NCI-H2081 treated with DMSO at 0.1 percent for 48 hours (cell line): ENCODE measurements at places on chromosomes 2 and 18.

- DNase-seq = no peak
These were observed 63.6 kb downstream of the FEZ2 start for GRCh38 chr2:36534275-36534799.

DNA sequence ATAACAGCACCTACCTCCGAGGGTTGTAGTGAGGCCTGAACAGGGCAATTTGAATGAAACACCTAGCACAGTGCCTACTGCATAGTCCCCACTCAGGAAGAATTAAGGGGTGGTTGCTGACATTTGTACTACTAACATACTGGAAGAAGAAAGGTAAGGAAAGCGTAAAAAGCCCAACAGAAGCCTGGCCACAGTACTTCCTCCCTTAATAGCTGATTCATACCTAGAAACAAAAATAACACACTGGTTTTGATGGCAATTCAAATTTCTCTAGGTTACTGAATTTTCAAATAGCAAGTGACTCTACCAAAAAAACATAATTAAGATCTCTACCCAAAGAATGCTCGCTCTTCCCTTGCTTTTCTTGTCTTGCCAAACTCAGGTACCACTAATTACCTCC, 16.2 kb downstream of the SUCLG1 start:
- DNase-seq = no peak

DNA sequence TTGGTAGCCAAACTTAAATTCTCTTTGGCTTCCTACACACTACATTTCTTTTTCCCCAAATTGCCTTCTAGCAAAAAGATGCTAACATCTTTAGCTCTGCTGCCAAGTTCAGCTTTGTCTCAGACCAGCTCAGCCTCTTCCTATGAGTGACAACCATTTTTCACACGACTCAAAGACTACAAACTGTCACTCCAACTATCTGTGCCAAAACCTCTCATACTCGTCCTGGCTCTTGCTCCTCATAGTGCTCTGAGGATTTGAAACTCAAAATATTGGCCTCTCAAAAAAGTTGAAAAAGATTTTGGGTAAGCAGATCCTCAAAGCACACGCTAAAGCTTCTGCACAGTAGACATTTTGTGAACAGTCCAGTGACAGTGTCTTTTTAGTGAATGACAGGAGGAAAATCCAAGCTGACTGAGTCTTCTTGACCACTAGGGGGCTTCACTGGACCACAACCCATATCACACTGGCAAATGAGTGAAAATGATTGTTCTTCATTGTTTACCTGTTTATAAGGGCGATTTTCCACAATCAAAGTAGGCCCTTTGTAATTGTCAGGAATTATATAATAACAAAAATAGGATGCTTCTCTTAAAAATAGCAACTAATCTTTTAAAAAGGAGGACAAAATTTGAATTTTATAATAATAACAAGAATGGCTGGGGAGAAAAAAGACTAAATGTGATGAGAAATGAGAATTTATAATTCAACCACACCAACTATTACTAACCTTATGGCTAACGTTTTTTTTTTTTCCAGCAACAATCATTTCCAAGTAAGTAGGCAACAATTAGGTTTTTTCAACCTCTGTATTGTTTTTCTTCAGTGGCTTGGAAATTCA, 85.5 kb upstream of the PGAP1 start:
- DNase-seq = peak; percentile 45

GRCh38 chr2:84925336-84925723, 19.9 kb downstream of the TMSB10 start:
- DNase-seq = no peak

DNA sequence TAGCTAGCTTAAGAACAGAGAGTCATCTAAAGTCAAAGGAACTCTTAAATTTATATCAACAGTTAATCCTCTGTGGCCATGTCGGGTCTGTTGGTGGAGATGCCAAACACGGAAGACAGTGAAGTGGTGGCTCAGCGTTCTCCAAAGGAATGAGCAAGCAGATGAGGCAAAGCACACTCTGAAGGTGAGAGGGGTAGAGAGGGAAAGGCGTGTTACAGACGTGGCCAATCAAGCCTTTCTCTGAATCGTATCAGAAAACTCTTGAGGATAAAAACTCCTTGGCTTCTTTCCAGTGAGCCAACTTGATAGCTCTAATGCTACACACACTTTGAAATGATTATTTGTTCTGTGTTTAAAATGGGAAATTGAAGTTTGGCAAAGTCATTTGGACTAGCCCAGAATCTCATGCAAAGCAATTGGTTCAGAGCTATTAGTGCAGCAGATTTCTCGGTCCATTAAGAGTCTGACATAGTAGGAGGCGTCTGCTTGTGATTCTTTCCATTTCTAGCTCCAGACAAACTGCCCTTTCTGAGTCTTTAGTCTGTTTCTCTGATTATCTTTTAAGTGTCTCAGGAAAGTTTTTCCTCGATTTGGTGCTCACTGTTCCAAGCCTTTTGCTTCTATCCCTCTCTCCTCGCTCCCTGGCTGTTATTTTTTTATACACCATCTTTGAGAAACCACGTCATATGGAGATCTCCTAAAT, 57.5 kb upstream of the CPO start:
- DNase-seq = no peak

DNA sequence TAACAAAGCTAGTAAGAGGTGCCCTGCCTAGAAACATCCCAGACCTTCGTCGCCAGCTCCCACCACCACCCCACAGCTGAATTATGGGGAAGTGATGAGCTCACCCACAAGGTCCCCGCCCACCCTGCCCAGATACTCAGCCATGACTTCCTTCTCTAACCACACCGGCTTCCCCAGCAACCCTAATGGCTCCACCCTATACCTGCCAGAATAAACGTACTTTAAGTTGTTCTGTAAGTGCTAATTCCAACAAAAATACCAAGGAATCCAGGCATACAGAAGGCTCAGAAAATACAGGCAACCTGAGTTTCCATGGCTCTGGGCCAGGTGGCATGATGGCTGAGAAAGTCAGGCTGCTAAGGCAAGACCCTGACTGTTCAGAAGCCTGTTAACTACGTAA, 39.1 kb downstream of the TMEM163 start:
- DNase-seq = no peak

GRCh38 chr18:72197591-72197990, 346.6 kb downstream of the CBLN2 start:
- no peak for DNase-seq

GRCh38 chr18:49631146-49631866, 69.4 kb downstream of the LIPG start:
- no peak for DNase-seq

DNA sequence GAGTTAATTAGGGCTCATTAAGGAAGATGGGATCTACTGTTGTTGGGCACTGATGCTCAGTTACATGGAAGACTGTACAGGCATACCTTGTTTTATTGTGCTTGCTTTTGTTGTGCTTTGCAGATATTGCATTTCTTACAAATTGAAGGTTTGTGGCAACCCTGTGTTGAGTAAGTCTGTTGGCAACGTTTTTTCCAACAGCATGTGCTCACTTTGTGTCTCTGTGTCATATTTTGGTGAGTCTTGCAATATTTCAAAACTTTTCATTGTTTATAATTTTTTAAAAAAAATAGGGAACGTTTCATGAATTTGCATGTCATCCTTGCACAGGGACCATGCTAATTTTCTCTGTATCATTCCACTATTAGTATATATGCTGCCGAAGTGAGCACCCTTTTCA, 15.6 kb downstream of the PHLPP1 start:
- no peak for DNase-seq

DNA sequence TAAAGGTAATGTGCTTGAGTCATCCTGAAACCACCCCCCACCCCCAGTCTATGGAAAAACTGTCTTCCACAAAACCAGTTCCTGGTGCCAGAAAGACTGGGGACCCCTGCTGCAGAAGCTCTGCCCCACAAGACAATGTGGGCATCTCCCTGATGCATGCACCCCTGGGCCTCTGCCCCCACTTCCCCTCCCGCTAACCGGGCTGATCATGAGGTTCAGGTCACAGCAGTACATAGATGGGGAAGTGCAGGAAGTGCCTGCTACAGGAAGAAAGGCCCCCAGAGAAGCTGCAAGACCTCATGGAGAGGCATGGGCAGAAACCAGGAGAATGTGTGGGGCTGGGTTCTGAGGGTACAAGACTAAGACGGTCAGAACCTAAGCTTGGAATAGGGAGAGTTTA, 243.4 kb upstream of the ID2 start:
- DNase-seq = no peak

DNA sequence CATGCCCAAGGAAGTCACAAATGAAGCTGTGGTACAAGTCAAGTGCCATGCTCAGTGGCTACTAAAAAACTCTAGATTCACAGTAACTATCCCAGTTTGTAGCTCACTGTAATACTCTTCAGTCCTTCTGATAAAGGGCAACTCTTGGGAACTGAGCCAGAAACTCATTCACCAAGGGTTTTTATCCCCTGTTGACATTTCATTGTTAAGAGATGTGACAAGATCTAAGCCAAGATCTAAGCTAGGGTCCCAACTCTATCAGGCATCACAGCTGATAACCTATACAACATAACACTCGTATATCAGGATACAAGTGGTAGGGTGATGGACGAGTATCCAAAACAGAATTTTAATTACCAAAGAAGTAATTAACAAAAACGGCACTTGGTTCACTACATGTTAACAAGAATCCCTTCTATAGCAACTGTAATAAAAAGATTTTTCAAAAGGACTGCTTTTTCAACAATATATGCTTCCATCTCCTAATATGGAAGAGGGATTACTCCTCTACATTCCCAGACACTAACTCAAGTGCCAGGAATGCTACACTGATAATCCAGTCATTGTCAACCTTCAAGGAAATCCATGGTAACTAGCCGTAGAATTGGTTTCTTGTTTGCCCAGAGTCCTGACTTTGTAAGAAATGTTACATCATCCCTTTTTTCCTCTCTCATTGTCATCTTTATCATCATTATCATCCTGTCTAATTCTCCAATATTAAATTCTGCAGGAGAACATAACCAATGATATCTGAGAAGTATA, 111.7 kb downstream of the CDH2 start:
- DNase-seq = no peak

DNA sequence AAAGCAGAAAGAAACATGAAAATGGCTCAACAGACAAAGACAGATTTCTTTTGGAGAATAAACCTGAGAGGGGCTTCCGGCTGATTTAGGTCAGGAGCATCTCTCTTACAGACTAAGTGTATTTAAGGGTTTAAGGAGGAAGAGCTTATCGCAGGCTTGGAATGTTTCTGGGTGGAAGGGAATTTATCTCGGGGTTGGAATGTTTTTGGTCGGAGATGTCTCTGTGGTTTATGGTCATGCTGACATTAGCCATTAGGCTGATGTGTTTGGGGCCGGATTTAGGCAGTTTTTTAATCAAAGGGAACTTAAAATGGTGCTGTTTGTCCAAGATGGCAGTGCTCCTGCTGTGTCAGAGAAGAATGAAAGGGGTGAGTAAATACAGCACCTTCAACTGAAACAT, 14.4 kb upstream of the PSMA8 start:
- DNase-seq = no peak

GRCh38 chr18:41933778-41934177, 21.3 kb upstream of the PIK3C3 start:
- no peak for DNase-seq

- DNase-seq = no peak
These were observed 88.9 kb upstream of the RBBP8 start for GRCh38 chr18:22844190-22844589.

DNA sequence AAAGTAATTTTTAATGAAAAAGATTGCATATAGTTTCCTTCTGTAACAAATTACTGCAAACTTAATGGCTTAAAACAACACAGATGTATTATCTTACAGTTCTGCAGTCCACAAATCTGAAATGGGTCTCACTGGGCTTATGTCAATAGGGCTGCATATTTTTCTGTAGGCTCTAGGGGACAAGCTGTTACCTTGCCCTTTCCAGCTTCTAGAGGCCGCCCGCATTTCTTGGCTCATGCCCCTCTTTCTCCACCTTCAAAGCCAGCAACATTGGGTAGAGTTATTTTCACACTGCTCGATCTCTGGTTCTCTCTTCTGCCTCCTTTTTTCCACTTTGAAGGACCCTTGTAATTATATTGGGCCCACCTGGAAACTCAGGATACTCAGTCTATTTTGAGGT, 16.7 kb downstream of the COPS8 start:
- no peak for DNase-seq

GRCh38 chr18:56888978-56889377, 237.8 kb downstream of the WDR7 start:
- no peak for DNase-seq
